ENCODE measurements at places on chromosomes 7 and 10.

- no peak for DNase-seq
Observed at GRCh38 chr10:79178614-79179163, 109.9 kb downstream of the ZMIZ1 start.

- no peak for DNase-seq
Observed at GRCh38 chr10:73653195-73653594, 2.6 kb downstream of the SYNPO2L start.

DNA sequence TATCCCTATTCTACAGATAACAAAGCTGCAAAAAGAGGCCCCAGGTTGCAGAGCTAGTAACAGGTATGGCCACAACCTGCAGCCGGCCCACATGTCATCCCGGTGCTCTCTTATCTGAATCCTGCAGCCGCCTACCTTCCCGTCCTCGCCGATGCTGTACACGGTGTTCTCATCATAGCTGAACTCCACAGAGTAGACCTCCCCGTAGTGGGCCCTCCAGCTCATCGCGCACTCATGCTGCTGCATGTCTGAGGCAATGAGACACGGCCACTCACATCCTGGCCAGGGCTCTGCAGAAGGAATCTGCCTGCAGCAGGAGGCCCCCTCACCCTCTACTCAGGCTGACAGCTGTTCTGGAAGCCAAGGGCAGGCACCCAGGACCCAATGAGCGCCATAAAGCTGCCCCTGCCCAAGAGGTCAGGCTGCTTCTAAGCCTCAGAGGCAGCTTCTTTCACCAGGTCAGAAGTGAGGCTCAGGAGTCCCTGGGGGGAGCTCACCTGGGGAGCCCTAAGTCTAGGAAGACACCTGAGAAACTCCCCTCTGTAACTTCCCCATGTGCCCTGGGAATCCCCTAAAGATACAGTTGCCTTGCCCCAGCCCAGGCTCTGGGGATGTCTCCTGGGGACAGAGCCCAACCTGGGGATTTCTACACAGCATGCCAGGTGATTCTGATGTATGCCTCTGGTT is 17.9 kb upstream of the CYREN start:
- no peak for DNase-seq

DNA sequence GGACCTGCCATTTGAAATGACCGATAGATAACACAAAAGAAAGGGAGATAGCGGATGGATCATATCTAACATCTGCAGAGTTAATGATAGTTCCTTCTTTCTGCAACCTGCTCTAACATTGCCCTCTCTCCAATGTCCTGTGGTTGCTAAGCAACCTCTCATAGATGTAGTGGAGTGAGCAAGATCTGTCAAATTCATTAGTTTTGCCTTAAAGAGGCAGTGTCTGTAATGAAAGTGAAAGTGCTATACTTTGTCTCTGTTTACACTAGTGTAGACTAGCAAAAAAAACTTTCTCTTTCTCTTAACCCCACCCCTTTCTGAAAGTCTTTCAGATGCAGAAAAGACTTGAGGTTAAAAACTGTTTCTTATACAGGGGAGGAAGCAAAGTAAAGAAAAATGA is 1196.9 kb downstream of the SORCS3 start:
- DNase-seq, result no peak

GRCh38 chr7:105980645-105981396 is 17.8 kb downstream of the CDHR3 start:
- DNase-seq, result no peak

DNA sequence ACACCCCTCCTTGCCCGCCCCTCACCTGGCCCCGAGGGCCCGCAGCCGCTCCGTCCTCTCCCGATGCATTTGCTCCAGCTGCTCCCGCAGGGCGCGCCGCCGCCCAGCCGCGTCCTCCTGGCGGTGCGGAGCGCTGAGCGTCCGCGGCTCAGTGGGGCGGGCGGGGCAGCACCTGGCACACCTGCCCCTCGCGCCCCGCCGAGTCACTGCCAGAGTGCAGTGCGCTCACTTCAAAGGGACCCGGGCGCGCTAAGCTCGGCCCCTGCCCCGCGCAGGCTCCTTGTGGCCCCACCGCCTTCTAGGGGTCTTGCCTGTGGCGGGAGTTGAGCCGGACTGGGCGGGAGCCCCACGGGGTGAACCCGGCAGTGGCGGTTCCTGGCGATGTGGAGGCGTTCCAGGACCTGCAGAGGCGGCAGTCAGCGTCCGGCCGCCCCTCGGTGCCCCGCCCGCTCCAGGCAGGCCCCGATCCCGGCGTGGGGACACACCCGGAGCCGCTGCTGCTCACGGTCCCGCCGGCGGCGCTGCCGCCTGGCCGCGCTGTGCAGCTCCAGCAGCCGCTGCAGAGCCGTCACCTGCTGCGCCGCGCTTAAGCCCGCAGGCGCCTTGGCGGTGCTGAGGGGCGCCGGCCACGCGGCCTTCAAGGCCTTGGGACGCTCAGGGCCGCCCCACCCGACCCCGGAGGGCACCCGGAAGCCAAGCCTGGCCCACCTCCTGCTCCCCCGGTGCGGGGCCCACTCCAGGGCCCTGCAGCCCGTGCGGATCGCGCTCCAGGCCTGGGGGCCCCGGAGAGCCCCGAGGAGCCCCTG is 6.7 kb downstream of the ATP6V1F start:
- peak; percentile 52 for DNase-seq
